ENCODE measurements at places on chromosomes 5 and 9.

DNA sequence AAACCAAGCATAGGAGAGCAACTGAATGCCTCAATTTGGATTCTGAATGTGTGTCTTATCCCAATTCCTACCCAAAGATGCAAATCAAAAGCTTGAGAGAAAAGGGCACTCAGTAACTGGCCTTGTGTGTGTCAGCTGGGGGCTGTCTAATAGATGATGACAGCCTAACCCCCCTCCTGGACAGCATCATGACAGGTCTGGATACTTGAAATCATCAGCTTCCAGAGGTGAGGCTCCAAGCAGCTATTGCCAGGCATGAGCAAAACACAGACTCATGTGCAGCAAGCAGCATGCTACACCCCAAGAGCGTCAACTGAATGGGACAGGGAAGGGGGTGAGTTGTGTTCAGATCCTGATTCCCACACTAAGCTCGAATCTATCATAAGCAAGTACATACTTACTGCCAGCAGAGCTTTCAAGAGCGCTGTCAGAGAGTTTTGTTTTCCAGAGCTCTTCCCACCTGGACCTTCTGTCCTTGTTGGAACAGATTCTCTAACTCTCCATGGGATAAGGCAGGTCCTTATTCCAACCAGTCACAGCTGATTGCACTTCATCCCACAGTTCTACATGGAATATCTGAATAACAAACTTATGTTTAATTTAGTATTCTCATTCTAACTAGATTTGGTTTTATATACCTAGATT is 467.5 kb downstream of the DTWD2 start:
- no peak for DNase-seq

DNA sequence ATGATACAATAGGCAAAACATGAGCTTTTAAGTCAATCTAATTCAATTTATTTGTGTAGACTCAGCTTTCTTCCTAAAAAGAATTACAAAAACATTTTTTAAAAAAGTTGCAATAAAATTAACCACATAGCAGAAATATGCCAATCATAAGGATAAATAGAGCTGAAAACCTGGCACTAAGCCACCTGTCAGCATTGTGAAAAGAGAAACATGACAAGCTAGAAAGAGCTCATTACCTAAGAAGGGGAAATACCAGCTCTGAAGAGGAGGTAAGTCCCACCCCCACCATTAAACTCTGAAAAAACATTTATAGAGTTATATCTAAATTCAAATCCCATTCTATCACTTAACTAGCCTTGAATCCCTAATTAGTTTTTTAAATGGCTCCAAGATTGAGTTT is 372.9 kb downstream of the OSTF1 start:
- DNase-seq, result no peak

GRCh38 chr5:169011451-169011850 is 289.5 kb downstream of the SLIT3 start:
- no peak for DNase-seq

- DNase-seq, result no peak
These were observed 10.9 kb downstream of the MCTP1 start for GRCh38 chr5:95274011-95274410.

GRCh38 chr5:144206141-144206540 is 35.5 kb downstream of the KCTD16 start:
- no peak for DNase-seq

GRCh38 chr5:143359869-143360268 is 43.6 kb downstream of the NR3C1 start:
- DNase-seq, result no peak

DNA sequence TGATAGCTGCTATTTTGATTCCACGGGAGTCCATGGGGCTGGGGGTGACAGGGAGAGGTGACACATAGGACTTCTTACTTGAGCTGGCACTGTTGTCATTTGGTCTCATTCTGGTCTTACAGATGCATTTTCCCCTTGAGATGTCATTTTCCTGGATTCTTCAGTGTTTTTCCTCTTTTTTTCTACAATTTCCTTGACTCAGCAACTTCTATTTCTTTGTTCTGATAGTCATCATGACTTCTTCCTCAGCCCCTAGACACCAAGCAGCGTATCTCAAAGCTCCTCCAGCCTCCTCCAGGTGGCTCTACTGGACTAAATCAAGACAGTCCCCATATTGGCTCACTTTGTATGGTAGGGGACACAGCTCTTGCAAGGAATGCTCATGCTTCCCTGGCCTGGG is 16.5 kb downstream of the LVRN start:
- DNase-seq, result no peak

- DNase-seq, result no peak
These were observed 455 bp upstream of the SMIM3 start for GRCh38 chr5:150778088-150778516.

- DNase-seq, result no peak
These were observed 209.3 kb downstream of the ZNF608 start for GRCh38 chr5:124537107-124537506.

- DNase-seq, result no peak
These were observed 406.5 kb upstream of the EDIL3 start for GRCh38 chr5:84791138-84791537.

GRCh38 chr5:15021266-15022046 is 149.9 kb upstream of the ANKH start:
- no peak for DNase-seq

GRCh38 chr5:115544043-115544435 is 536 bp downstream of the FEM1C start:
- DNase-seq, result peak; percentile 21

DNA sequence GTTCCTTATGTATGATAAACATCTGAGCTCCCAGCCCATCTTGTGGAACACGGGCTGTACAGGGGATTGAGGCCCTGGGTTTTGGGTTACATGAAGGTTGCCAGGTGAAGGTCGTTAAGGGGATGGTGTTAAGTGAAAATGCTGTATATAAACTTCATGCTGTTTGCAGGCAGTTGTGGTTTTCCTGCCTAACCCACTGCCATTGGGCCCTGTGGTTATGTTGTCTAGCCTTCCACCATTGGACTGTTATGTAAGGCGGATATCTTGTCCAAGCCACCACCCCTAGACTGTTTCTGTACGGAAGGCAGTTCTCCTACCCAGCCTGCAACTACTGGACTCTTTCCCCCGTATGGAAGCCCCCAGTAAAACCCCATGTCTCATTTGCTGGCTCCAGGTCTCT is 246.1 kb downstream of the KIF4B start:
- DNase-seq, result no peak

GRCh38 chr5:145856285-145856818 is 16.5 kb downstream of the GRXCR2 start:
- no peak for DNase-seq

DNA sequence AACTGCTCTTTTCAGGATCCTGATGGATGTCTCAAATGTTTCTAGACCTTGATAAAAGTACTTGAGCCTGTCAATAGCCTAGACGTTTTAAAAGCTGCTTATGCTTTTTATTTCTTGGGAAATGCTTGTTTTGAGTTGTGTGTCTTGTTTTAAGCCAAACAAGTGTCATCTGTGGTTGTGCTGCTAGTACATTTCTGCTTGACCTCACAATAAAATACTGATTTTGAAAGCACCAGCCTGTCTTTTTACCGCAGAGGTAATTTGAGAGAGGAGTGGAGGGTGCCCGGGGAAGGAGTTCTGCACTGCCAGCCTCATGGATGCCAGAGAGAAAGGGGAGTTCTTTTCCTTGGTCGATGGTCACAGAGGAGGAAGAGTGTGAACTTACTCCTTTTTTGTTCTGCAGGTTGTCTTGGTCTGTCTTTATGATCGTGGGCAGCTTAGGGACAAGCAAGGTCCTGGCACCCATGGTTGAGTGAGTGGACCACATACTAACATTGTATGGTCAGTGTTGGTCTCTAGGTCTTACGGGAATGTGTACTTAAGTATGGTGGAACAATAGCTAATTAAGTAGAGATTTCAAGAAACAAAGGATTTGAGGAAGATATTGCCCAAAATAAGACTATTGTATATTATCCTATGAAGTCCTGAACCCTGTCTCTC is 61.0 kb downstream of the TRIO start:
- DNase-seq, result no peak

GRCh38 chr5:177592010-177592834 is at the start of gene TMED9:
Gene TMED9 (plus strand): TSS chr5:177592203. CDS start chr5:177592215, 12 bp downstream.
- DNase-seq, result peak; percentile 66

GRCh38 chr5:139638090-139638735 is 9.9 kb upstream of the CXXC5 start:
- DNase-seq, result no peak

DNA sequence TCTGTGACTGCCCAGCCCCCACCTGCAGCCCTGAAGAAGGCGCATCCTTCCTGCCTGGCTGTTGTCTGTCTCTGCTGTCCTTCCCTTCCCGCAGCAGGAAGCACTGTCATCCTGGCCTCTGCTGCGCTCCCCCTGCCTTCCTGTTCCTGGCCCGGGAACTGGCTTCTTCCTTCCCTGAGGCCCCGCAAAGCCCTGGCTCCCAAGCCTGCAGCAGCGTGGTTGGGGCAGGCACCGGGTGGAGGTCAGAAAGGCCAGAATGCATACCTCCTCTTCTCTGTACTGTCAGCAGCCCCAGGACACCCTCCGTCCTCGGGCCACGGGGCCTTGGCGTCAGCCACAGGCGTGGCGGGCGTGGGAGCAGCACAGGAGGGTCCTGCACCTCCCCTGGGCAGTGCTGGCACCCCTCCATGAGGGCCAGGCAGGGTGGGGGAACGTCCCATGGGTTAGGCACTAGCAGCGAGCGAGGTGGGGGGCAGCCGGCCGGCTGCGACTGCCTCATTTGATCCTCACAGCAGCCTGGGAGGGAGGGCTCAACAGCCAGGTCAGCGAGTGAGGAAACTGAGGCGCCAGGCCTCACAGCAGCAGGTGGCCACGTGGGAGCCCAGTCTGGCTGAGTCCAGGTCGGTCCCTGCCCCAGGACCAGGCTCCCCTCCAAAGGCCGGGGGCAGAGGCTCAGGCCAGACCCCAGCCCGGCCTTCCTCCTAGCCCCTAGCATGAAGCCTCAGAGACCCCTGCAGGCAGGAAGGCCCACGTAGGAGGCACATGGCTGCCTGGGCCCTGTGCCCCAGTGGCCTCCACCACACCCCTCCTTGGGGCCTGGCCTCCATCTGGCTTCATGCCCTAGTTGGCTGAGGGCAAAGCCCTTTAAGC is 9.4 kb downstream of the FLT4 start:
- DNase-seq, result no peak

- no peak for DNase-seq
These were observed 49.9 kb upstream of the TTC23L start for GRCh38 chr5:34789021-34789531.

- no peak for DNase-seq
These were observed 831 bp downstream of the RMRP start for GRCh38 chr9:35656831-35657545.

- no peak for DNase-seq
These were observed 64.3 kb upstream of the RNU6ATAC start for GRCh38 chr9:134228649-134229048.

DNA sequence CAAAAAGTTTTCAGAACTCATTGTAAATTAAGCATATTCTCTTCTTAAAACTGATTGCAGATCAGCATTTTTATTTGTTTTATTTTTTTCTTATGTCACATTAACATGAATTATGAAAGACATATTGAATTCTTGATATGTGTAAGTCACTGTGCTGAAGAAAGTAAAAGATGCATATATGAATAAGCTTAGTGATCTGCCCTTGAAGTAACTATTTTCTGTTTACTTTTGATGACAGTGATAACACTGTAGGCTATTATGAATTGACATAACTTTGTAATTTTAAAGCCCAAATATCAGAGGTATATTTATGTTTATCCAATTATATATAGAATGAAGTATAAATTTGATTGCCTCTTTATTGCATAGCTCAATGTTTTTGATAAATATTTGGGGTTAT is 8.8 kb downstream of the PRR16 start:
- DNase-seq, result no peak

- no peak for DNase-seq
These were observed 41.9 kb downstream of the SLC22A5 start for GRCh38 chr5:132411304-132412013.

GRCh38 chr9:71858812-71859211 is 52.2 kb downstream of the ABHD17B start:
- DNase-seq, result no peak

- DNase-seq, result no peak
These were observed 24.7 kb upstream of the TJP2 start for GRCh38 chr9:69149321-69149807.

- DNase-seq, result no peak
These were observed 34.6 kb downstream of the TTC39B start for GRCh38 chr9:15272377-15272928.

- peak; percentile 38 for DNase-seq
These were observed 23.4 kb downstream of the HNRNPK start for GRCh38 chr9:83956436-83957247.

GRCh38 chr9:69429281-69429680 is 104.3 kb downstream of the ENTREP1 start:
- DNase-seq, result no peak
